ENCODE measurements at places on chromosomes 1 and 21.
A peak's percentile ranks its signal among the peaks of the same experiment; 100 is the strongest.

- no peak for DNase-seq
Measured at GRCh38 chr1:208200116-208200515, 44.1 kb downstream of the PLXNA2 start.

- DNase-seq, result no peak
Measured at GRCh38 chr1:153678519-153679336, at the start of gene NPR1. Gene NPR1, plus strand, starts transcription at chr1:153678688. Its CDS starts 421 bp downstream, at chr1:153679109.

GRCh38 chr1:110672001-110672752 is 2.6 kb downstream of the KCNA3 start:
- DNase-seq, result no peak

- no peak for DNase-seq
Measured at GRCh38 chr1:167469280-167469965, 48.9 kb downstream of the CD247 start.

DNA sequence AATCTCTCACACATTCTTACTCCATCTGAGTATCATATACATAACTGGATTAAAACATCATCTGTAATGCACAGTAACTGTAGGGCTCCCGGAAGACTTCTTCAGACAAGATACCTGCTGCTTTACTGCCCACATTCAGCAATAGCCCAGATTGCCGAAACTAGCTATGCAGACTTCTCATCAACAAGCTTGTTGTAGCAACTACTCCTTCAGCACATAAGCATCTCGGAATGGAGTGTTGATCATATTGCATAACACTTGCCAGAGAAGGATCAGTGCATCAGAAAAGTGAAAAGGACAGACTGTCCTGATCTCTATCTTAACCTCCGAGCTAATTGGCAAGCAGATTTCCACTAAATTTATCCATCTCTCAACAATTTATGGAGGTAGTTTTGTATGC is 354.6 kb upstream of the C1orf87 start:
- DNase-seq, result no peak

- no peak for DNase-seq
Measured at GRCh38 chr21:29613877-29614276, 315.2 kb downstream of the BACH1 start.

- no peak for DNase-seq
Measured at GRCh38 chr1:183886083-183886828, 81.3 kb downstream of the RGL1 start.

GRCh38 chr1:21451981-21452411 is 12.1 kb downstream of the NBPF3 start:
- DNase-seq, result no peak

DNA sequence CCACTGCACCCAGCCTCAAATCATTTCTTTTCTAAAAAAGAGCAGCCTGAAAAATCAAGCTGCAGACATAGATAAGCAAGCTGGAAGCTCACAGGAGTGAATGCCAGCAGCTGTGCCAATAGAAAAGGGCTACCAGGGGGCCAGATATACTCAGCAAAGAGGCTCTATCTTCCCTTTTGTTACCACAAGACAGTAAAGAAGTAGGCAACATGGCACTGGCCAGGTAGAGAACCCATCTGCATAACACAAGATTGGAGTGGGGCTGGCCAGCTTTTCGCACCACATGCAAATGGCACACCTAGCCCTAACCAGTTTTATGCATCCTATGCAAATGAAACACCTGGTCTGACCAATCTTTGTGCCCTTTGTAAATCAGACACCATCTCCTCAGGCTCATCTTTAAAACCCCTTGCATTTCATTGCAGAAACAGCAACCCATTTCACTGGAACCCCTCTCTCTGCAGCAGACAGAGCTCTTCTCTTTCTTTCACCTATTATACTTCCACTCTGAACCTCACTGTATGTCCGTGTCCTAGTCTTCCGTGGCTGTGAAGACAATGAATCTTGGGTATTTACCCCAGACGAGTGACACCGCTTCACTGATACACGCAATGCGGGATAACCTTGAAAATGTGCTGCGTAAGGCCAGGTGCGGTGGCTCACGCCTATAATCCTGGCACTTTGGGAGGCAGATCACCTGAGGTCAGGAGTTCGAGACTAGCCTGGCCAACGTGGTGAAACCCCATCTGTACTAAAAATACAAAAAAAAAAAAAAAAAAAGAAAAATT is 15.1 kb downstream of the CASP9 start:
- peak; percentile 72 for DNase-seq

DNA sequence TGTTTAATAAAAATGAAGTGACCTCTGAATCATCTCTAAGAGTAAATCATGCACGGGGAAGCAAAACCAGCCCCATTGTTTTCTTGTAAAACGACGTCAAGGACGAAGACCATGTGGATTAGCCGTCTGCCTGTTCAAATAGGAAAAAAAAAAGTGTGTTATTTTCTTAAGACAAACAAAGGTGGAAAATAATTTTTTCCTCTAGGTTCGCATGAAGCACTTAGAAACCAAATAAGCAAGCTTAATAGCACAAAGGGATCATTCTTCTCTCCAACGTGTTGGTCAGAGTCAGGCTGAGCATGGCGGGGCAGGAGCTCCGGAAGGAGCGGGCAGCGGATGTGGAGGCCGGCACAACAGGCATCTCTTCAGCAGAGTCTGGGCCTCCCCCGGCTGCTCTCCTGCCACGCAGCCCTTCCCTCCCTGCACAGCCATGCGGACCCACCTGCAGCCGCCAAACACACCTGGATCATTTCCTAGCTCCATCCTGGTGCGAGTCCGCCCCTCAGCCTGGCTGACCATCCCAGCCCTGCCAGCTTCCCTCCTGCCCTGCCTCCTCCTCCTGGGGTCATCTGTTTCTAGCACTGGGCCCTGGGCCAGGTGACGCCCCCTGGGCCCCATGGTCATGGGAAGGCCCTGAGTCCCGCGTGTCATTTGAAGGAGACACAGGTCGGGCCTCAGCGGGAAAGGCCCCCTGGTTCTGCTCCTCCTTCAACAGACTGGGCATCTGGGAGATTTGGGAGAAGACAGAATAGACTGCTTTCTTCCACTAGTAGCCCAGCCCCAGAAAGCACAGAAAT is 40.2 kb downstream of the MX1 start:
- no peak for DNase-seq

- DNase-seq, result no peak
Measured at GRCh38 chr1:68495968-68496679, 758 bp downstream of the DEPDC1 start.

DNA sequence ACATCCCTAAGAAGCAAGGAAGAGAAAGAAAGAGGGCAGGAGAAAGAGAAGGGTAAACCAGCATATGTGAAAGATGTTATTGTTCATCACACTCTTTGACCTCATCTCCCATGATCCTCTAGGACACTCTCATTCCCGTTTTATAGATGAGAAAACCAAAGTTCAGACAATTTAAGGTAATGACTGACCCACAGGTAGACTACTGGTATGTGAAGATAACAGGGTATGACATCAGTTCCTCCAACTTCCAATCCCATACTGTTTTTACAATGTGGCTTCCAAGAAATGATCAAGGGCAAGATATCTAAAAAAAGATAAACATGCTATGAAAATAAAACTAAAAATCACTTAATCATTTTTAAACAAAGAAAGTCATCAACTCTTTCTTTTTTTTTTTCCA is 95.2 kb upstream of the TNFSF4 start:
- DNase-seq, result no peak

DNA sequence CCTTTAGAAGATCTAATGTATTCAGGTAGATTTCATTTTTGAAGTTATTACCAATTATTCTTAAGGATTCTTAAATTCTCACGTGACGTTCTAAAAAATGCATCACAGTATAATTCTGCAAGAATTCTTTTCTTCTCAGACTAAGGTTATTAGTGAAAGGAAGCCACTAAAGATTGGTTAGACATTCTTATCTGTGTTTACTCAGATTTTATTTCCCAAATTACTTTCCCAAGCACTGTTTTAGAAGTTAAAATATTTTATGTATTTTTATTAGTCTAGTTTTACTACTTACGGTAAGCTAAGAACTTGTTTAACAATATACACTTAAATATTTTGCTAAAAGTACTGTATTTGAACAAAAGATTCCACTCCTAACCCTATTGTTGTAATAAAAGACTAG is 28.4 kb downstream of the AGO3 start:
- DNase-seq, result no peak

DNA sequence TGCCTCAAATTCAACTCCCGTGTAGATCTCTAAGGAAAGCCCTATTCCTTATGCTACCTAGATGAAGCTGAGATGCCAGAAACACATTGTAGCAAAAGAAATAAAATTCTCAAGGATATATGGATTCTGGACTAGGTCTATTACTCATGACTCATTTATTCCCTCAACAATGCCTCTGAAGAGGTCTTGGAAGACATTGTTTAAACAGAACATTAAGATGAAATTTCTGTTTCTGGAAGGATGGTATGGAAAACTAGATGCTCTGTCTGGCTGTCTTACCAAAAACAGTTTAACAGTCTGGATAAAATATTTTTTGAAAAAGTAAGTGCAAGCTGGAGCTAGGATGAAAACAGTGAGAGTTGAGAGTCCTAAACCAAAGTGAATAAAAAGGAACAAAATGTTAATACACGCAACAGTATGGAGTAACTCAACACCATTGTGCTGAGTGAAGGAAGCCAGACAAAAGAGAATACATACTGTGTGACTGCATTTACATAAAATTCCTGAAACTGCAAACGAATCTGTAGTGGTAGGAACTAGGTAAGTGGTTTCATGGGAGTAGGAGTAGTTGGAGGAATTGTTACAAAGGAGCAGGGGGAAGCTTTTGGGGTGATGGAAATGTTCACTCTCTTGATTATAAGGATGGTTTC is 59.3 kb upstream of the GNG12 start:
- DNase-seq, result no peak

All from iPS DF 6.9 (cell line).